NCI-H1436 treated with DMSO at 0.1 percent for 48 hours (cell line): ENCODE measurements at places on chromosomes 7 and 10.

- no peak for DNase-seq
Observed at GRCh38 chr7:91397096-91397495, 132.9 kb downstream of the FZD1 start.

DNA sequence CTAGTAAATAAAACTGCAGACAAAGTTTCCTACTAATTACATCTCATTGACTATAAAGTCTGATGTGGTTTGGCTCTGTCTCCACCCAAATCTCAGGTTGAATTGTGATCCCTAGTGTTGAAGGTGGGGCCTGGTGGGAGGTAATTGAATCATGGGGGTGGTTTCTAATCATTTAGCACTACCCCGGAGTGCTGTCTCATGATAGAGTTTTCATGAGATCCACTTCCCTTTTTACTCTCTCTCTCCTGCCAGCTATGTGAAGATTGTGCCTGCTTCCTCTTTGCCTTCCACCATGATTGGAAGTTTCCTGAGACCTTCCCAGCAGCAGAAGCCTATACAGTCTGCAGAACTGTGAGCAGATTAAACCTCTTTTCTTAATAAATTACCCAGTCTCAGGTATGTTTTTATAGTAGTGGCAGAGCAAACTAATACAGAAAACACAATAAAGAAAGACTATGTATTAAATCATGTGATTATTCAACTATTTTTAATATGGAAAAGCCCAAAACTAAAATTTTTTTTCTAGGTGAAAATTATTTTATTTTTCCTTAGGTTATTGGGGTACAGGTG is 232.1 kb downstream of the FZD1 start:
- no peak for DNase-seq

GRCh38 chr7:82414389-82414788 is 29.2 kb downstream of the CACNA2D1 start:
- no peak for DNase-seq

DNA sequence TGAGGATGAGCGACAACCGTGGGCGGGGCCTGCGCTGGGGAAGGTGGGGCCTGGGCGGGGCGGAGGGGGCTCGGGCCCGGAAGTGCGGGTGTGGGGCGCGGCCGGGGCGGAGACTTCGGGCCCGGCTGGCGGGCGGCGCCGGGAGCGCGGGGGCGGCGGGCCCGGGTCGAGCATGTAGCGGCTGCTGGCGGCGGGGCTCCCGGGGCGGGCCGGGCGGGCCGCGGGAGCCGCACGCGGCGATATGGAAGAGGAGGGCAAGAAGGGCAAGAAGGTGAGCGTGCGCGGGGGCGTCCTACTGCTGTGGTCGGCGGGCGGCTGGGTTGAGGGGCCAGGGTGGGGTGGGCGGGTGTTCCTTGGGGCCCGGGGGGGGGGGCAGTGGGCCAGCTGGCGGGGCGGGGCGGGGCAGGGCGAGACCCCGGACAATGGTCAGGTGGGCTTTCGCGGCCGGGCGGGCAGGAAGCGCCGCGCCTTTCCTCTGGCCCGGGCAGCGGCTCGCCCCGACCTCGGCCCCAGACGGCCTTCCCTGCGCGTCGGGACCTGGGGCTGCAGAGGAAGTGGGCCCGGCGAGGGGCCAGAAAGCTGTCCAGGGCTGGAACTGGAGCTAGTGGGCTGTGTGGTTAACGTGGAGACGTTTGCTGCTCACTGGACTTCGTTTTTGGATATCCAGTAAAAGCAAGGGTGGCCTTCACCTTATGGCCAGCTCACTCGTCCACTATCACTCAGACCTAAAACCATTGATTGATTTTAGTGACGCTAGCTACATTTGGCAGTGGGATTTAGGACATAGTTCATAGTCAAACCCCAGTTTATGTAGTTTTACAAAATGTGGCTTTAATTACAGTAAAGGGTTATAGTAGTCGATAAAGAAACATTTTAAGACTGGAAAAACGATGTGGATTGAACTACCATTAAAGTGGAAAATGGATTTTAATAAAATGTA is at the start of gene CCM2:
TSS of gene CCM2 (plus strand) at position 109 of the 940 bp plus-strand sequence. CDS start at position 242, 133 bp downstream.
- DNase-seq = no peak

GRCh38 chr10:7886056-7886455 is 67.8 kb downstream of the TAF3 start:
- DNase-seq = no peak

DNA sequence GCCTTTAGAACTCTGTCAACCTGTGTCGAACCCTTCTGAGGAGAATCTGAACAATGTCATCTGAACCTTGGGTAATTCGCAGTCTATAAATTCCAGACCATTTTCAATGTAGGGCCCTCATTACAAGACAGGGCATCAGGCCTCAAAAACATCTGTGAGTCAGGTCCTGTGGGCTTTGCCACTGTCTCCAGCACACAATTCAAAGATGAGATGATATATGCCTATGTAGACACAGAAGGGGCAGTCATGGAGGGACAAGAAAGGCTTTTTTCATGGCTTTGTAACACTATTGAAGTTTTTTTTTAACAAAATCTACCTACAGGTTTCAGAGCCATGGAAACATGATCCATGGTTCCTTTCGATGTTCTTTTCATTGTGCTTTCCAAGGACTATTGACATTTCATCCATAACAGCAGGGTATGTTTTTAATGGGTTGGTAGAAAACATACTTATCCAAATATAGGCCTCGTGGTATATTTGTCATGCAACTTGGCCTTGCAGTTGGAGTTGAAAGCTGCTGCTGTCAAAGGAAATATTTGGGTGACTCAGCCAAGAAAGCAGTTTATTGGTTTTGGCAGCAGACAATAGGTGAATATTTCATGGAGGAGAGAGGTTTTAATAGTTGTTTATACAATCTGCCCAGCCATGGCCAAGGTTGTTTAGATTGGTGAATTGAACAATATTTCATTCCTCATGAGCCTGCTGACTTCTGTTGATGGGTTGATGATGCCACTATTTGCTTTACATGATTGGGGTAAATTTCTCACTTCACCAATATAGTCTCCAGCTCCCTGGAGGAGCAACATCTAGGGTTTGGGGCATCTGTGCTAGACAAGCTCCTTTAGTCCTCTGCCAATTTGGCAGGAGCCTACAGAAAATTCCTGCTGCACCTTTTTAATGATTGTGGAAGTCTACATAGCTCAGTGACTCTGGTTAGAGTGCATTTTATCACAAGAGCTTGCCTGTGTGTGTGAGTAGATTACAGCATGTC is 158.4 kb upstream of the TMEM72 start:
- DNase-seq = no peak
